ENCODE measurements at places on chromosomes 12 and 14. TPM values are rescaled to one million over a fixed set of nuclear protein-coding genes. Genes with fewer than 3 reads are reported as not detected.

RASSF9 gene
- total RNA-seq, result 2.7 TPM

LYZ gene
- total RNA-seq, result not detected

PPFIA2 gene
- not detected for total RNA-seq

HOXC4 gene
- 4.1 TPM for total RNA-seq

PRH2 gene
- not detected for total RNA-seq

TEX22 gene
- not detected for total RNA-seq

JAG2 gene
- total RNA-seq, result 61.6 TPM

TAS2R13 gene
- not detected for total RNA-seq

HIGD1C gene
- total RNA-seq, result not detected

BDKRB2 gene
- 20.1 TPM for total RNA-seq

AKAP6 gene
- total RNA-seq, result 2.5 TPM

MDGA2 gene
- not detected for total RNA-seq

TAS2R50 gene
- total RNA-seq, result not detected

BDKRB1 gene
- 8.7 TPM for total RNA-seq

GNG2 gene
- 0.55 TPM for total RNA-seq

CCDC198 gene
- not detected for total RNA-seq

FAIM2 gene
- not detected for total RNA-seq

KRT73 gene
- total RNA-seq, result not detected

TSPAN9 gene
- 12.5 TPM for total RNA-seq

LIN7A gene
- not detected for total RNA-seq

KITLG gene
- 11.6 TPM for total RNA-seq

CIDEB gene
- total RNA-seq, result 4.1 TPM

KRT82 gene
- not detected for total RNA-seq

CEBPE gene
- not detected for total RNA-seq

RNASE2 gene
- total RNA-seq, result not detected

HOXC5 gene
- 1.6 TPM for total RNA-seq

TAS2R9 gene
- total RNA-seq, result not detected

UNG gene
- 37.8 TPM for total RNA-seq

DNAJC22 gene
- total RNA-seq, result not detected

ESPL1 gene
- total RNA-seq, result 15.2 TPM

LUM gene
- 7.5 TPM for total RNA-seq

SYNDIG1L gene
- total RNA-seq, result not detected

FGF6 gene
- not detected for total RNA-seq

MYH6 gene
- total RNA-seq, result not detected

MYL2 gene
- total RNA-seq, result not detected

STK38L gene
- total RNA-seq, result 14.5 TPM

FLRT2 gene
- 53.2 TPM for total RNA-seq

P2RX2 gene
- not detected for total RNA-seq

KRT78 gene
- 0.16 TPM for total RNA-seq

NELL2 gene
- total RNA-seq, result 3.9 TPM

PROX2 gene
- total RNA-seq, result not detected

COX8C gene
- total RNA-seq, result not detected

CMTM5 gene
- not detected for total RNA-seq

BEGAIN gene
- 1.1 TPM for total RNA-seq

GTF2A1 gene
- 16.0 TPM for total RNA-seq

BICDL1 gene
- 20.5 TPM for total RNA-seq

ACOT6 gene
- total RNA-seq, result not detected

ENDOU gene
- total RNA-seq, result not detected

SLC8A3 gene
- total RNA-seq, result 0.04 TPM

SYCP3 gene
- not detected for total RNA-seq

VDR gene
- 49.6 TPM for total RNA-seq
